ENCODE measurements at places on chromosomes 4 and X.

DNA sequence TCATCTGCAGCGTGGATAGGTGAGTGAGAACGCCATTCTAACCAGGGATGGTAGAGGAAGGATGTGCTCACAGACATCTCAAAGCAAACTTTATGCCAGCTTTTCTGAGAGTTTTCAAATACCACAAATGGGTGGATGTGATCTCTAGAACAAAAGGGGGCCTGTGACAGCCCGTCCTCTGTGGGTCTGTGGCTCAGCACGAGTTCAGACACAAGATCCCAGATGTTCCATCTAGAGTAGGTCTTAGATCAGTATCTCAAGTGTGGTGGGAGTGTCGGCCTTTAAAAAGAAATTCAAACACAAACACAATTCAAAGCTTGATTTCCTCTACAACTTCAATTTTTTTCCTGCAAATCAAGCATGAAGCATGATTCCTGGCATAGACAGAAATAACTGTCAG is 22.8 kb downstream of the QDPR start:
- DNase-seq = no peak

- no peak for DNase-seq
Measured at GRCh38 chr4:135552131-135552530, 1350.5 kb upstream of the PABPC4L start.

GRCh38 chr4:74474345-74475090 is 29.6 kb downstream of the AREG start:
- DNase-seq = no peak

DNA sequence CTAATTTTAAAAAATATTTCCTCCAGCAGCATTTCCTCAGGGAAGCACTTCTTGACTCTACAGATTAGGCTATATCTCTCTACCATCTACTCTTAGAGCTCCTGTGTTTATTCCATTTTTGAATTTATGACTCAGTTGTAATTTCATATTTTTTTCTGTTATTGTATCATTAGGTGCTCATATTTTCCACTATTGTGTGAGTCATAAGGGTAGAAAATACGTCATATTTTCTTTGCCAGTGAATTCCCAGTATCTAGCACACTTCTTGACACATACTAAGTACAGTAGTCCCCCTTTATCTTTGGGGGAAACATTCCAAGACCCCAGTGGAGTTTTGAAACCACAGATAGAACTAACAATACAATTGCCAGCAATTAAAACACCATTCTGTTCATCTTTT is 431.2 kb downstream of the GASK1B start:
- no peak for DNase-seq

- DNase-seq = no peak
Measured at GRCh38 chr4:185810746-185811508, 1.1 kb downstream of the SORBS2 start.

DNA sequence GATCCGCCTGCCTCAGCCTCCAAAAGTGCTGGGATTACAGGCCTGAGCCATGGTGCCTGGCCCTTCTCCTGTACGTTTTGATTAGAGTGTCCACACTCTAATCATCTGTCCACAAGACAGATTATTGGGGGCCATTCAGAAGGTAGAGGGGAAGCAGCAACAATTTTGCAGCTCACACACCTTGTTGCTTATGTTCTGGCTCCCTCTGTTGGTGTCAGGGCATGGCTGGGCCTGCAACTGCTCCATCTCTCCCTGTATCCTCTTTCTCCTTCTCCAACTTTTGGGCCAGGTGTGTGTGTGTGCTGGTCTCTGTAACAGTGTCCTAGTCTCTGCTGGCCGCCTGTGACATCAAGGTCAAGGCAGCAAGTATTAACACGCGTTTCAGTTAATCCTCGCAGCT is 125.5 kb upstream of the MBNL3 start:
- DNase-seq = no peak
